H4 (cell line): ENCODE measurements at places on chromosomes 4 and X. TPM values are rescaled to one million over a fixed set of nuclear protein-coding genes. Genes with fewer than 3 reads are reported as not detected.

Gene CRLF2
- not detected in 2 replicates for total RNA-seq

Gene UXT
- 225 and 248 TPM in 2 replicates for total RNA-seq

DNA sequence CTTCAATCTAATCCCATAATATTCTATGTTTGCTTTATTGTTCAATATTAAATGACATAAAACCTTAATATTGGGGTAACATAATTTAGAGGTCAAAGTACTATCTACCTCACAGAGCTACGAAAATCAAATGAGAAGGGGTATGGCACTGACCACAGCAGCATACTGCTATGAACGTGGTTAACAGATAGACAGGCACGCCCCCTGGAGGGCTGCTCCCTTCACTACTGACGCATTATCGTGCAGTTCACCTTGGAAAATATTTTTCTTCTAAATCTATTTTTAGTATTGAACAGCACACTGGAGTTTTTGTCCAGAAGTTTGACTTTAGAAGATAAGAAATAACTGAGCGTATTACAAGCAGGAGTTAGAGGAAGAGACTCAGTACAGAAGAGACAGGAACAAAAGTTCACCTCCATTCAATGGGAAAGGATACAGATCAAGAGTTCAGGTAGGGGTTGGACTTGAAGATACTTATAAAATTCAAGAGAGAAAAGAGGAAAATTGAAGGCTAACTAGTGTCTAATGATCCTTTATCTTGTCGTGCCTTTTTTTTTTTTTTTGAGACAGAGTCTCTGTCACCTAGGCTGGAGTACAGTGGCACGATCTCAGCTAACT, 22.7 kb downstream of the MAP9 start:
- peak; percentile 32 for DNase-seq

DNA sequence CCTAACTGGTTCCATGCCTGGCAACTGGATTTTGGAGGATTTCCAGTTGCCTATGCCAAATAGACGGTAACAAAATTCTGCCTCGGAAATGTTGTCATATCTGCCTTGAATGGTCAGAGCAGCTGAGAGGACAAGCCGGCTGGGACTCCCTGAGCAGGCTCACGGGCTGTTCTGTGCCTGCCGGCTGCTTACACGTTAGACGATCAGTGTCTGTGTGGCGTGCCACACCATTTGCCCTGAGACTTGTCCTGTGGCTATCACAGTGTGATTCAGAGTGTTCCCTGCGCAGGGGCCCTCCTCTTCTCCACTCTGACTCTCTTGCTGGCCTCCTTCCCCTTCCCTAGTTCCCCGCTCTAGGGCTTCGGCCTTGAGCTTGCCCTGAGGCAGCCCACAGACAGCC, 42.4 kb downstream of the RAI2 start:
- no peak for DNase-seq

Gene CFAP47
- 0.84 and 1.6 TPM in 2 replicates for total RNA-seq

Gene PLCXD1
- 7.7 and 8.1 TPM in 2 replicates for total RNA-seq

Gene PGAM4
- not detected in 2 replicates for total RNA-seq

GRCh38 chrX:53362449-53362848, 60.0 kb downstream of the SMC1A start:
- DNase-seq, result no peak

DNA sequence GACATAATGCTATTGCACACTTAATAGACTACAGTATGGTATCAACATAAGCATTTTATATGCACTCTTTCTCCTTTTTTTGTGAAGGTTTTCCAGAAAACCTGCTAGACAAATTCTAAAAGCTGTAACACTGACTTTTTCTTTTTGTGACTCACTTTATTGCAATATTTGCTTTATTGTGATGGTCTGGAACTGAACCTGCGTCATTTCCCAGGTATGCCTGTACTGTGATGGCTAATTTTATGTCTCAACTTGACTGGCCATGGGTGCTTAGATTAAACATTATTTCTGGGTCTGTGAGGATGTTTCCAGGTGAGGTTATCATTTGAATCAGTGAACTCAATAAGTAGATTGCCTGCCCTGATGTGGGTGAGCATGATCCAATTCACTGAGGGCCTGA, 35.5 kb upstream of the LAMP2 start:
- DNase-seq, result no peak
